Cortex of kidney (tissue), 1 donor: ENCODE measurements at places on chromosomes 6 and 20.

DNA sequence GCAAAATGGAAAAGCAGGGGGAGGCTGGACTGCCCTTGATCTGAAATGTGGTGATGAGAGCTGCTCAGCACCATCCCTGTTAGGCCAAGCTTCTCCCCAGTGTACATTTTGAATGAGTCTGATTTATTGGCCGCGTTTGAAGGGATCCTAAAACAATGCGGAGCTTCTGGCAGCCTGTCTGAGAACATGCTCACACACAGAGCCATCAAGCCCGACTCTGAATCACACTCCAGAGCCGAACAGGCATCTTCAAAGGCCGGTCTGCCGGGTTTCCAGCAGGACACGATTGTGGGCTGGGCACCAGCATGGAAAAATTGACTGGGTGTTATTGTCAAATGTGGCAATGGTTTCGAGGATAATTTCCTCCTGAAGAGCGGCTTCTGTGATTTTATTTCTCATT lies 235.9 kb downstream of the TFAP2C start:
- no peak for DNase-seq

DNA sequence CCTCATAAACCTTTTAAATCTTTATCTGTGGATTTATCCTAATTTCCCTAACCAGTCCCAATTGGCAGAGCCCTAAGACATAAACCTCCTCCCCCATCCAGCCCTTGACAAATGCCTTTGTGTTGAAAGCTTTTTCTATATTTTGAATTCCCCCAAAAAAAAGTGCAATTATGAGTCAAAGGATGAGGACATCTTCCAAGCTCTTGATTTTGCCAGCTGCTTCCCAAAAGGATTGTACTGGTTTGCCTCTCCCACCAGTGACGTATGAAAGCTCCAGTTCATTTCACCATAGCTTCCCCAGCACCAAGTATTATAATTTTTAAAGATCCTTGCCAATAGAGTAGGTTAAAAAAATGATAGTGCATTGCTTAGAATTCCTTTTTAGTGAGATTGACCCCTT lies 38.9 kb downstream of the SIRPA start:
- no peak for DNase-seq

GRCh38 chr20:62692176-62692575 lies 16.5 kb upstream of the NTSR1 start:
- DNase-seq, result no peak

- no peak for DNase-seq
Observed at GRCh38 chr6:1618311-1619097, 8.8 kb downstream of the FOXC1 start.

- no peak for DNase-seq
Observed at GRCh38 chr20:17648315-17648646, 33.8 kb downstream of the RRBP1 start.

DNA sequence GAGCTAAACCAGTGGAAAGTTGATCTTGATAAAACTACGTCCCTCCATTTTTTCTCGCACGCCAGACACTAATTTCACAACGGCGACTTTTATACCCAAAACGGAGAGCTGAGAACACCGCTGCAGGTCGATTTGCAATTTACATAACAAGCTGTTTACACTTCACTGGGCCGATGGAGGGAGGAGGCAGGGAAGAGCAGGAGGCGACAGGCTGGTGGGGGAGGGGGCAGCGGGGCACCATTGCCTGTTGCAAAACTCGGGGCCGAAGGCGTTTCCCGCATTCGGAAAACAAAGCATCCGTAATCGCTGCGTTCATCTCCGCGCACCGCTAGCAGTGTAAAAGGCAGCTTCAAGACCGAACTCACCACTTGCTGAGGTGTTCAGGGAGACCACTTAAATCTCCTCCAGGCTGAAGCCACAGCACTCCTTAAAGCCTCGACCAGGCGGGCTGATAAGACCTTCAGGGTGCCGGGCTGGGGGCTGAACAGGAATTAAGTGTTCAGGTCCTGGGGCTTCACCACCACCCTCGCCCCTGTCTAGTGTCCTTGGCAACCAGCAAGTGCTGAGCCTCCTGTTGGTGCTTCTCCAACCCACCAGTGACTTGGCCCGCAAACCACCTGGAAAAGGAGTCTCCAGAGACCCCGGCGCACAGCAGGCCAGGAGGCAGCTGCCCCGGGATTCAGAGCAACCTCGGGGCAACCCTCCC lies 2.0 kb upstream of the FOXC1 start:
- DNase-seq, result no peak

DNA sequence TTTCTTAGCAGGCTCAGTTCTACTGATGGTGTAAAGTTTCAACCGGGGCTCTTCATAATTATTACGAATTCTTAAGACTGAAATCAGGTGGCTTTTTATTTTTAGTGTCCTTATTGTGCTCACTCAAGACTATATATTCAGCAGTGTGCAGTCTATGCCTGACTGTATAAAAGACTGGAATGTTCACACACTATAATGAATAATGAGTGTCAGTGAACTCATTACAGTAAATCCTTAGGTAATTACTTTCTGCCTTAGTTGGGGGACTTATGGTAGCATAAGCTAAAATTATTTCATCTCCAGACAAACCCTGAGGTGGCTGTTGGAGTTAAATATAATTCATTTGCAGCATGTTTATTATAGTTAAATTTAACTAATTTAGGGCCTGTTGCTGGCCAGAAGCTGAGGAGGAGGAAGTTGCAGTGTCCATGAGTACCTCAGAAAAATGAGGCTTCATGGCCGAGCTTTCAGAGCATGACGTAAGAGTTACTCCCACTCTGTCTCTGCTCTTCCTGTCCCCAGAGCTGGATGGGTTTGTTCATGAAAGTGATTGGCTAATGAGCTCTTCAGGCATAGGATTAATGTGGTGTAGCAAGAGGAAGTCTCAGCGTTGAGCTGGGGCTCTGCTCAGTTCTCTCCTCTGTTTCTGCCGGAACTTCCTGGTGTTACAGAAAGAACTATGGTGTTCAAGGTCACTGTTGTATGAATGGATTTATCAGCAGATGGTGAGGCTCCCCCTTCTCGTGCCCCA lies 335.7 kb downstream of the NRN1 start:
- DNase-seq, result no peak

DNA sequence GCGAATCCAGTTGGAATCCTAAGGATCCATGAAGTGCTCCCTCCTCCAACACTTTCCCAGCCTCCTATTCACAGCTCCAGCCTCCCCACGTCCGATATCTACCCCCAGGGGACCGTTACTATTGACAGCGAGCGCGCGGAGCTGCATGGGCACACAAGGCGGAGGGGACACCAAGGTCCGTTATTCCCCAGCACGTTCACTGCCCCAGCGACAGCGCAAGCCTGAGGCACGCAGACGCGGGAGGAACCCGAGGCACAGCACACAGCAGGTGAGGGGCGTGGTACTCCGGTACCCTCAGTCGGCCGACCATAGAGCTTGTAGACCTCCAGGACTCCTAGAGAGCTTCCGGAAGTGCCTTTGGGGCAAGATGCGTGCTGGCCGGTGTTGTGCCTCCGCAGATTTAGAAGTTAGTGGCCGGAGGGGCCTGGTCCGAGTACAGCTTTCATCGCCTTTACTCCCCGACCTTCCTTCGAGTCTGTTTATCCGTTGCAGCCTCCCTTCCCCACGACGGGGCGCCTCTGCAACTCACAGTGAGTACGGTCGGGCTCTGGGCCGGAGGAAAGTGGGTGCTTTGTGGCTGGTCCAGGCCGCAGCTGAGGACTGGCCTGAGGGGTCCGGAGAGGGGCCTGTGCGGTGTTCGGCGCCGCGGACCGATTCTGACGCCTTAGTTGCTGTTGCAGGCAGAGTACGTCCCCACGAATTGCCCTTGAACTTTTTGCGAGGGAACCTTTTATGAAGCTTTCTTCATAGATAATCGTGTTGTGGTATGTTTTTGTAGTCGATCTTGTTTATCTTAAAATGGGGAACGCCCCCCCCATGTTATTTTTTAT lies at the start of gene ZKSCAN8:
Gene ZKSCAN8 (plus strand): TSS at position 384 of the 830 bp plus-strand sequence. CDS start 6,525 bp downstream, outside the sequence.
- DNase-seq, result no peak

DNA sequence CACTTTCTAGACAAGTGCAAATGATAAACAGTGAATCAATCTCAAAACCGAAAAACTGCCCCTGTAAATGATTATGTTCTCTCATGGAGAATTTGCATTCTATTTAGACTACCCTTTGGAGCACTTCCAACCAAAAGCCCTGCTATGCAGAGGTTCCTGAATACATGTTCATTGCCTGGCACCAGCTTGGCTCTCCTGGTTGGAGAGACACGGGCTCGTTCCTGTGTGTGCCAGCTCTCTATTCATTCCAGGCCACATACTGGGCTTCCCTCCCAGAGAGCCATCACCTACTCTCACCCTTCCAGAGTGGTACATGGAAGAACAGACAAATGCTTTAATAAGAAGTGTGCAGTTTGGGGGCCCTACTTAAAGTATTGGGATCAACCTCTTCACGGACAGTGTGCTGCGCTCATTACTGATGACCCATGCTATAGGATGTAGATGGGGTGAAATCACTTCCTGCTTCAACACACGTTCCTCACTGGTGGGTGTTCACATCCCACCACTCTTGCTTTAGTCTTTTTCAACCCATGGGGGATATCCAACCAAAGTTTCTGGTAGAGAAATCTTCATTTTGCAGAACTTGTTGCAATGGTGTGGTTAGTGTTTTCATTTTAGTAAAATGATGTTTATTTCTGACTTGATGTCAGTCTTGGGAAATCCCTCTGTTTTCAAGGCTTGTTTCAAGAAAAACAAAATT lies 38.5 kb upstream of the NAA20 start:
- no peak for DNase-seq

- DNase-seq, result no peak
Observed at GRCh38 chr6:149335924-149336608, 18.6 kb downstream of the TAB2 start.

DNA sequence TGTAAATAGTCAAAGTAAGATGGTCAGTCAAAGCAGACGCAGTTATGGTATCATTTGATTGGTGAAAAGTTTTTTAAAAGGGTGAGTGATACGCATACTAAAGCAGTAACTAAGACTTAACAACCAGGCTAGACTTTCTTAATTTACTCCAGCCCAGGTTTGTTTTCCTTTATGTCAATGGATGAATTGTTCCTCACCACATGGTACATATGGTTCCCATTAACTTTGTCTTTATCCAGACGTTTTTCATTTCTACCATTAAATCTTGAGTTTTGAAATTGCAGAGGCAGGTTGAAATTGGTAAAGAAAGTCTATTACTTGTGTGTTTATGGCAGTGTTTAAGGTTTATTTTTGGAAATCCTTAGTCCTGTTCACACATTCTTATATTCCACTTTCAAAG lies 98.5 kb upstream of the SCGN start:
- no peak for DNase-seq

DNA sequence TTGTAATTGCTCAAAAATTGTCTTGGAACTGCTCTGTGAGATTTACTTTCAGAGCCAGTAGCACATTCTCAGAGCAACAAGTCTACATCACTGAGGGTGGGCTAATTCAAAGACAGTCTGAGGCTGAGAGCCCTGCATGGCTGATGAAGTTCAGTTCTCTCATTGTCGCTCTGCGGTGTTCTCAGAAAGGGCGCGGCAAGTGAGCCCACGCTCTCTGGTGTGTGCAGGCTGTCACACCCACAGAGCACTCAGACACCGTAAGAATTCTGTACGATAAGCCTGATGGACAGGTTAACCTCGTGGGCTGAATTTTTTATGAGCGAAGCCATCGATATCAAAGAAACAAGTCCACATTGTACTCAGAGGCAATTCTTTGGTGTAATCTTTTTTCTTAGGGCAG lies 557.8 kb downstream of the HACE1 start:
- no peak for DNase-seq

DNA sequence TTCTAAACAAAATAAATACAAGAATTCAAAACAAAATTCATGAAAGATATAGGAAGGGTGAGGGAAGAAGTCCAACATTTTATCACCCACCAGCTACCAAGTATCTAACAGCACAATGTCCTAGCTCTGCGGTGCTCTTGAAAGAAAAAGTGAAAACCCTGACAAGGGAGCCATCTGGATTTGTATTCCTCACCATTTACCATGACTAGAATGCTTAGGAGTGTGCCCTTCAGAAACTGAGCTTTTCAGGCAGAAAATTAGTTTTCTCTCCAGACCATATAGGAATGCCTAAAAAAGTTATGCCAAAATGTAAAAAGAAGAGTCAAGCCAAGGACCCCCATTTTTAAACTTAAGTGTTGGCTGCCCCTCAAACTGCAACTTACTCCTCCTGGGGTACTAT lies 4.5 kb downstream of the SNX5 start:
- DNase-seq, result no peak

DNA sequence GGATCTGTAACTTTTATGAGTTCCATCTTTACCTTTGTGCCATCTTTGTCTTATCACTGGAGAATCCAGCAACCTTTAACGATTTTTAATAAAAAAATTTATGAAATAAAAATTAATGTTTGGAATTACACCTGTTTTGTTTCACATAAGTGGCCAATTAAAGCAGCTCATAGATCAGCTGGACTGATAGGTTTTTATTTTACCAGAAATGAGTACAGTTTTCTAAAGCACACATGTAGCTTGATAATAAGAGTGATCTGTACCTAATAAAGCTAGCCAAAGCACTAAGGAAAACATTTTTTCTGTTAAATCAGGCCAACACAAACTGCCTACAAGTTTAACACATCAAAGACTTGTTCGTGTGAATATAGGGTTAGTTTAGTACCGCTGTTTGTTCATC lies 500.1 kb downstream of the CDKAL1 start:
- DNase-seq, result no peak

- DNase-seq, result no peak
Observed at GRCh38 chr20:60034231-60035110, 76.2 kb downstream of the CDH26 start.

DNA sequence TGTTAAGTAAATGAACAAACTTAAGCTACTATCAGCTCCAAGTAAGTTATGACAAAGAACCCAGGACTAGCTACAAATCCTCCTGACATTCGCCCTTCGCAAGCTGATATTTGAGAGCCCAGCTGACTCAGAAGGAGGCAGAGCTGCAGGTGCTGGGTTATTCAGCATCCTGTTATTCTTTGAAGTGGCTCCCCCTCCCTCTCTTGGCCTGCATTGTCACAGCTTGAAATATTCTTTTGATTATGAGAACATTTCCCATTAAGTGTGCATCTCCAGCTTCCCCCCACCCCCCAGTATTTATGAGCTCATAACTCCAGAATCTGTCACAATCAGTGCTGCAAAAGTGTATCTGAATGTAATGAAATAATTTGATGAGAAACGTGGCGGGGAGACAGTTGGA lies 78.8 kb upstream of the RALY start:
- DNase-seq, result no peak

GRCh38 chr6:135147637-135148592 lies 33.2 kb upstream of the MYB start:
- no peak for DNase-seq

DNA sequence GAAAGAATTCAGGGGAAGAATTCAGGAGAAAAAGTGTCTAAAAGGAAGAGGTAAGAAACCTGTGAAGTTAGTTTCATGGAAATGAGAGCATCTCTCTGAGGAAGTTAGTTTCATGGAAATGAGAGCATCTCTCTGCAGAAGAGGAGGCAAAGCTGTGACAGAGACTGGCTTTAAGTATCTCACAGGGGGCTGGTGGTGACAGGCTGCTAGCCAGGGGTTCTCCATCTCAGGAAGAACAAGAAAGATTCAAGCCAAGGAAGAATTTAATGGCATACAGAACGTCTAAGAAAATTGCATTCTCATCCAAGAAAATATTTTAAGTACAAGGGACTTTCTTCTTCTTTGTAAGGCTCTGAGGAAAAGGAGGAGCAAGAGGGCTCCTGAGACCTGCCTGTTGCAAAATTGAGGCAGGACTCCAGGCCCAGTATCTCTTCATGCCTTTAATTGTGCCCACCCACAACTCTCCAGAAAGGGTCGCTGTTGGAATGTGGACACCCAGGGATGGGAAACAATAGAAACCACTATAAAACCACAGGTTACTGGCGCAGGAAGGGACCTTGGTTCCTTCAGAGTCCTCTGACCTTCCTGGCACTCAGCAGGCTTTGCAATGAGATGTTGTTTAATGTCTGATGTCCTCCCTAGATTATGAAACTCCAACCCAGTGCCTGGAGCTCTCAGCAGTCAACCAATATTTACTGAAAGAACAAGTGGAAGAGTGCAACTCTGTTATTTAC lies 136.8 kb downstream of the FNDC1 start:
- no peak for DNase-seq
